Gastroesophageal sphincter (tissue), 4 donors: ENCODE measurements at places on chromosomes 4 and X. TPM values are rescaled to one million over a fixed set of nuclear protein-coding genes. Genes with fewer than 3 reads are reported as not detected.

DNA sequence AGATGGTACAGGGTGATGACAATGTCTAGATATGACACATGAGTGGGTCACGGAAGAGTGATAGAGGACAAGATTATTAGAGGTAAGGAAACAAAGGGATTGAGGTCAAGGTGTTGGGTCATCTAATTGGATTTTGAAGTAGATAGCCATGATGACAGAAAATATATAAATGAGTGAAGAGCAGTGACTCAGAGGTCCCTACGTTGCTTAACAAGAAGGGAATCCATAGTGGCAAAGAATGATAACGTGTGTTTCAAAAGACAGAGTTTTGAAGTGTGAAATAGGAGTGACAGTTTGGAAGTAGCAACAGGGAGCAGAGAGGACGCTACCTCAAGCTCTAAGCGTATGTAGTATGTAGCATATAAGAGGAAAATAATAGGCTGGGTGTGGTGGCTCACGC, 22.2 kb upstream of the CAMK2D start:
- no peak for ATAC-seq

- no peak for ATAC-seq
These were observed 38.5 kb downstream of the LRP2BP start for GRCh38 chr4:185357211-185357610.

DNA sequence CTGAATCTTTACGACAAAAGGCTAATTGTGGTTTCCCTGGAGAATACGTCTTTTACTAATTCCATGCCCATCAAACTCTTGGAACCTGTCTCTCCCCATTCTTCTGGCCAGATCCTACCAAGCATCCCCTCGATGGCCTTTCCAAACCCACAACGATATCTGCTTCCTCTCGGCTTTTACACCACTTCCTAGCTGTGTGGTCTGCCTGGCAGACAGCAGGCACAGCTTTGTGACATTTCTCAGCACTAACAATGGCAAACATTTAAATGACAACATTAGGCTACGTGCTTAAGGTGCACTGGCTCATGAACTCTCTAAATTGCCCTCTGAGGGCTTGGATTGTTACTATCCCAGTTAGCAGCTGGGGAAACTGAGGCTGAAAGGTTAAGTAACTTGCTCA, 141.0 kb downstream of the NSUN7 start:
- ATAC-seq: no peak

DNA sequence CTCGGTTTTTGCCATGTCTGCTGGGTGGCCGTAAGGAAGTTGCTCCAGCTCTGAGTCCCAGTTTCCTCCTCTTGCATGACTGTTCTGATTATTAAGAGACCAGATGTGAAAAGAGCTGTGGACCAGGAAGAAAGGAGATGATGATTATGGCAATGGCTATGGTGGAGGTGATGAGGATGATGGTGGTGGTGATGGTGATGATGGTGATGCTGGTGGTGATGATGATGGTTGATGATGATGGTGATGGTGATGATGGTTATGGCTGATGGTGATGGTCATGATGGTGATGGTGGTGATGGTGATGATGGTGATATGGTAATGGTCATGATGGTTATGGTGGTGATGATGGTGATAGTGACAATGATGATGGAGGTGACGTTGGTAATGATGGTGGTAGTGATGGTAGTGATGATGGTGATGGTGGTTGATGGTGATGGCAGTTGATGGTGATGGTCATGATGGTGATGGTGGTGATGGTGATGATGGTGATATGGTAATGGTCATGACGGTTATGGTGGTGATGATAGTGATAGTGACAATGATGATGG, 107.8 kb upstream of the NKX1-1 start:
- no peak for ATAC-seq

The ZFP92 gene
- 3.8 TPM for total RNA-seq

The DUSP9 gene
- not detected for total RNA-seq

- ATAC-seq: no peak
These were observed 244.5 kb upstream of the TLL1 start for GRCh38 chr4:165628572-165628971.

DNA sequence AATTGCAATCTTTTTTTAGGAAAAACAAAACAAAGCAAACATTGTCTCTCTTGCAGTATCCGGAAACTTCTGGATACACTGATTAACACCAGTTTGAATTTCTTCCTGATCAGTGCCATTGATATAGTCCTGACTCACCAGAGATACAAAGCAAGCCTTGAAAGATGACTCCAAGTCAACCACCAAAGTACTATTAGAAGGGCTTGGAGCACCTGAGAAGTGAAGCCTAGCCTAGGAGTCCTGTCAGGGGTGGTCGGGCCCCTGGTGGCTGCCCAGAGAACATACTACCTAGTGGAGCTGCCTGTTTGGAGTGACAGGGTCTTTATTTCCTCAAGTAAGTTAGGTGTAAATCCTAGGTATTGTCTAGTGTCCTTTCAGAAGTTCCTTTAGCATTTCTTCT, 593.2 kb downstream of the ZNF674 start:
- no peak for ATAC-seq

- ATAC-seq: no peak
These were observed 12.1 kb upstream of the PLAC1 start for GRCh38 chrX:134670134-134670924.

- ATAC-seq: no peak
These were observed 224.3 kb downstream of the CAMK2D start for GRCh38 chr4:113537203-113537602.

The NSUN7 gene
- 2.7 TPM for total RNA-seq

DNA sequence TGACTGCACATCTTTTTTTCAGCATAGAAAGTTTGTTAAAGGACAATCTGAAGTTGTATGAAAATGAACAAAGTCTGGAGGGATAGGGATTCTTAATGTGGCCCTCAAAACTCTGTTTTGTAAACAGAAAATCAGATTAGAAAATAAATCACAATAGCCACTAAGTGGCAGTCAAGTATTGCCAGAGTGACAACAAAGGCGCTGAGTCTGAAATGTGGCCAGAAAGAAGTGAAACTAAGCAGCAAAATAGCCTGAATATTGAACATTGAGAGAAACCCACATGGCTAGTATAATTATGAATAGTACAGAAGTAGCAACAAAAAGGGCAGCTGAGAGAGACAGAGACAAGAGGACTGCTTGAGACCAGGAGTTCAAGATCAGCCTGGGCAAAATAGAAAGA, 81.1 kb upstream of the CT45A1 start:
- no peak for ATAC-seq

The ERVMER34-1 gene
- 0.08 TPM for total RNA-seq

DNA sequence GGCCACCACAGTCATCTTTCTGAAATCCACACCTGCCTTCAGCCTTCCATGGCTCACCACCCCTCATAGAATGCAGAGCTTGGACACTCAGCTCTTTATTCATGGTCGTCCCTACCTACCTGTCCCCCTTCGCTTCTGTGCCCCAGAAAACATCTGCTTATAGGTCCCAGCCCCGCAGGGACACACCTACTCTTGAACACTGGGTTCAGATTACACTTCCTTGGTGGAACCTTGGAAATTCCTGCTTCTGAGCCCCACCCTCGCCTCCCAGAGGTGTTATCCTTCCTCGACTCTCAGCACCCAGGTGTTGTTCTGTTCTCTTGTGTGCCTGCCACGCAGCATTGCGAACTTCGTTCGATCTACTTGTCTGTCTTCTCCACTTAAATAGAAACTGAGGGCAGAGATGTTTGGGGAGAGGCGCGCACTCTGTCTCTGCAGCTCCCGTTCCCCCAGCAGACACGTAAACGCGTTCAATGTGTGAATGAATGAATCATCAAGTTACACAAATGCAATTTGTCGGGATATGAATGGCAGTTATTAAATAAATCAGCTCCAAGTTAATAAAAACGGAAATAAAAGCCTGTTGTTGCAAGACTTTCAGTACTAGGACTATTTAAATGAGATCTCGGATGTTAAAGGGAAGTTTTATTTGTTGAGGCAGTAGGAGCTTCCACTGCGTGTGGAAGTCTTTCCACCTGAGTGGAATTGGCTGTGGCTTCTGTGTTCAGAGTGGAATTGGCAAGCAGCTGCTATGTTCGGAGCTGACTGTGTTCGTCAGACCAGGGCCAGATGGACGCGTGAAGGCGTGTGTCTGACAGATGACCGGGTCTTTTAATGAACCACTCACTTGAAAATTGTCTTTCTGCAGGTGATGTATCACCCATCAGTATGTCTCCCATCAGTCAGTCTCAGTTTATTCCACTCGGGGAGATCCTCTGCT, 95.6 kb downstream of the STOX2 start:
- no peak for ATAC-seq

DNA sequence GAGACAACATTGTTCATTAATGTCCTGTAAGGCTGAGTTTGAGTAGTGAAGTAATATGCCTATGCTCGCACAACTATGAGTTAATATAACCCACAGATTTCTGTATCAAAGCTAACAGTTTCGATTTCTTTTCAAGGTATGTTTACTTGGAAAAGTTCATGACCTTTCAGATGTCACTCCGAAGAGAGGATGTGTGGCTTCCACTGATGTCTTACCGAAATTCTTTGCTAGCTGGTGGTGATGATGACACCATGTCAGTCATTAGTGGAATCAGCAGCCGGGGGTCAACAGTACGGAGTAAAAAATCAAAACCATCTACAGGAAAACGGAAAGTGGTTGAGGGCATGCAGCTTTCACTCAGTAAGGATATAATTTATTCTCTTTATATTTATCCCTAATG, 124.9 kb downstream of the STAG2 start:
- no peak for ATAC-seq

The WAS gene
- total RNA-seq: 1.6 TPM

The GAGE12E gene
- total RNA-seq: not detected

DNA sequence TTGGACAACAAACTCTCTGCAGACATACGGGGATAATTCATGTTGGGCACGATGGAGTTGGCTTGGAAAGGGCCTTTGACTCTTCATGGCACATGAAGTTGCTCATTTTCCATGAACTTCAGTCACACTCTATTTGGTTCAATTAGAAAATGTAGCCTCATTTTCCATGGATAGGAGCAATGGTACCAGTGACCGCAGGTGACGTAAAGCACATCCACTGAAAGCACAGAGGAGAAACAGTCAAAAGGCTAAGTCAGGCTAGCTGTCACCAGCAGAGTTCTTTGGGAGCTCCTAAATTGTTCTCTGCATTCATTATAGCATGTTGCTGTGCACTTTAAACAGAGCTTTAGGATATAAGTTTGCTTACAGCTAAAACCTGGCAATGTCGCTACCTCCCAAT, 39.9 kb upstream of the MAP3K15 start:
- ATAC-seq: no peak

DNA sequence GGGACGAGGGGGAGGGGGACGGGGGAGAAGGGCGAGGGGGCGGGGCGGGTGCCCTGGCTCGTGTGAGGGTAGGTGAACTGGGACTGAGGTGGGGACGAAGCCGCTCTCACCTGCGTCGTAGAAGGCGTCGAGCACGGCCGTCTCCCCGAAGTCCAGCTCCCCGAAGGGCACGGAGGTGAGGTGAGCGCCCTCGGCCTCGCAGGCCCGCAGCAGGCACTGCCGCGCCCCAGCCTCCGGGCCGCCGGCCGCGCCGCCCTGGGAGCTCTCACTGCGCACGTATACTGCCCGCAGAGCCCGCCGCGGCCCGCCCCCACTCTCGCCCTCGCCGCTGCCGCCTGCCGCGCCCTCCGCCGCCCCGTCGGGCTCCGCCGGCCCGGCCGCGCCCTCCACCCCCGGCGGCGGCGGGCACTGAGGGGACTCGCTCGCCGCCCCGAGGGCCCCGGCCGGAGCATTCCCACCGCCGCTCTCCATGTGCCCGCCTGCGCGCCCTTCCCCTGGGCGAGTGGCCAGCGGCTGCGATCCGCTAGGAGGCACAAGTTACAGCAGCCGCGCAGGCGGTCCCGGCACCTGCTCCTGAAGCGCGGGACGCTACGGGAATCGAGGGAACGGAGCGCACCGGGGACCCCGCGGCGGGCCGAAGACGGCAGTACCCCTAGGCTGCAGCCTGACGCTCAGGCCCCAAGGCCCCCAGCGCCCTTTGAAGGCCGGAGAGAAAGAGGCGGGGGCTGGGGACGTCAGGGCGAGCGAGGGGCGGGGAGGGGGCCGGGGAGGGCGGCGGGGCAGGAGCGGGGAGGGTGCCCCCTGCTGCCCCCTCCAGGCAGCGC, at the start of gene MAP3K15:
Gene MAP3K15 (minus strand): TSS at position 718 of the 824 bp plus-strand sequence. CDS start 247 bp downstream, at position 471.
- ATAC-seq: peak; percentile 16

- ATAC-seq: no peak
These were observed 21.9 kb upstream of the ARHGAP10 start for GRCh38 chr4:147709999-147710398.

DNA sequence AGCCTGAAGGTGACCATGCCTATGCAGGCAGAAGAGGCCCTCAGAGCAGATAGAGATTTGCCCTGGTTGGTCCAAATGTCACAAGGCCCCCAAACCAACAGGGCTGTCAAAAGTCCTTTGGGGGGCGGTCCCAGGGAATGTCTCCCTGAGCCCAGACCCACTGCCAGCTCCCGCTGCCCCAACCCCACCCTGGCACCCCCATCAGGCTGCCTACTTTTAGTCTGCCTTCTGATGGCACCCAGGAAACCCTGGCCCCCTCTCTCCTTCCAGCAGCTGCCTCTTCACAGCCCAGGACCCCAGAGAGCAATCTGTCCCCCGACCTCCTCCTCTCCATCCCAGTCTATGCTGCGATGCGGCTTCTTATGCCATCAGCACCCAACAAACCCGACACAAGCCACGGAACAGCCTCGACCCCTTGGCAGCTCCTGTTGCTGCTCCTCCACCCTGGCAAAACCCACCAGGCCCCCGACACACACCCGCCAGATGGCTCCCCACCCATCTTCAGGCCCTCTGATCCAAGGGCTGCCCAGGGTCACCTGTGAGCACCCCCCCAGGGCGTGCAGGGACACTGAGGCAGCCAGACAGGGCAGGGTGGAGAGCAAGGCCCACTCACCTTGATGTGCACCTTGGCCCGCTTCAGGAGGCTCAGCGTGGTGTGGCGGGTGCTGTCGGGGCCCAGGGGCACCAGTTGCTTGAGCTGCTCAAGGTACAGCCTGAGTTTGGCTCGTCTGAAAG, 9.9 kb downstream of the MXD4 start:
- no peak for ATAC-seq

DNA sequence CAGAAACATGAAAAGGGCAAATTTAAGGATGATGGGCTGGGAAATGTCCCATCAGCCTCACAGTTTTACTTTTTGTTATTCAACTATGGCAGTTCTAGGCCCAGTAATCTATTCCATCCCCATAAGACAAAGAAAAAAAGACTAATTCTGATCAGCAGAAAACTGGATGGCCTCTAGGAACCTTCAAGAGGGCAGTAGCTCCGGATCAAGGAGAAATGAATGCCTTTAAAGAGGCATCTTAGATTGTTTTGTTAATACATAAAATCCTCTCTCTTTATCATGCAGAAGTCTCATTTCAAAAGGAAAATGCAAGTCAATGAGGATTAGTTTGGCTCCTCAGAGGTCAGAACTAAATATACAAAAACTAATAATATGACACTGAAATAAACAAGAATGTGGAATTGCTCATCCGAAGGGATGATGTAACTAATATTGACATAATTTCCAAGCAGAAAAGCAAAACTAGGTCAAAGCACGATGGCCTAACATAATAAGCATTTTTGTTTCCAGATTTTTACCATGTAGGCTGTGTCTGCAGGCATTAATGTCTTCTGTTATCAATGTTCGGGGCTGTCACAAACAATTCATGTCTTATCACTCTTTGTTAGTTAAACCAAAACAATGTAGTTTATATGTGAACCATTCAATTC, 8.8 kb downstream of the MID1 start:
- ATAC-seq: peak; percentile 45
